ENCODE measurements at places on chromosomes 12 and 14.

GRCh38 chr12:56297400-56297799 lies 2.7 kb downstream of the CS start:
- no peak for DNase-seq

DNA sequence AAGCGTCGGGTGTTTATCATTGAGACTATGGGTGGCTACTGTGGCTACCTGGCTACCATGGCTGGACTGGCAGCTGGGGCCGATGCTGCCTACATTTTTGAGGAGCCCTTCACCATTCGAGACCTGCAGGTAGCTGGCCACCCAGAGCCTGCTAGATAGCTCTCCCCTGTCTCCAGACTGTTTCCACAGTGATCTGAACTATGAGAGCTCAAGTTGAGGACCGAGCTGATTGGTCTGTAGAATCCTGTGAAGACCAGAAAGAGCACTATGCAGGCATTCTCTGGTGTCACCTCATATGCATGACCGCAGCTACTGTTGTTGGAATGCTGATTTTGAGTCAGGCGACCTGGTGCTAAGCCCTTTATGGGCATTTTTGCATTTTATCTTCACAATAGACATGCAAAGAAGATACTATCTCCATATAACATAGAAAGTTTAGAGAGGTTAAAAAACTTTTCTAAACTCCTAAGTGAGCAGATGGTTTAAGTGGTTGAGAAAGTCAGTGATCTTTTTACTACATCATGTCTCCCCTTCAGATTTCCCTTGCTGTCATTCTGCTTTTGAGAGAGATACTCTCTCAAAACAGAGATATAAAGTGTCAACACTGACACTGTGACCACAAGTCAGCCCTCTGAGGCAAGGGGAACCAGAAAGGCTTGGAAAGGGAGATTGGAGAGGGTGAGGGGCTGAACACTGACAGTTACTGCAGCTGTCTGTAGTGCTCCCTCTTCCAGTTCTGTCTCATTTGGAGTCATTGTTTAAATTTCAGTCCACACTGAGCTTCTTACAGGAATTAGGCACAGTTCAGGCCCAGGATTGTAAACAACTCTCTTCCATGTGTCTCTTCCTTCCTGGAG lies 14.3 kb downstream of the ASB8 start:
- no peak for DNase-seq

DNA sequence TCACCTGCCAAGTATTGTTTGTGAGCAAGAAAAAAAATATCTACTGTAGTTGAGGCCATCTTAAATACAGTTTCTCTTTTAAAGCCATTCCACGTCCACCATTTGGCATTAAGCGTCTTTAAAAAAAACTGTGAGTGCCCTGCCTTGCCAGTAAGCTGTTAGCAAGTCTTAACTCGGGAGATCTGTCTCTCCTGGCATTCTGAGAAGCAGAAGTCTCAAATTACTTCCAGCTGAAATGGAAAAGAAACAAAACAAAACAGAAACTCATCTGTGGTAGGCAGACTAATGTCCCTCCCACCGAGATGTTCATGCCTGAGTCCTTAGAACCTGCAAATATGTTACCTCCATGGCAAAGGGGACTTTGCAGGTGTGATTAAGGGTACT lies 126.2 kb downstream of the CRADD start:
- DNase-seq: peak; percentile 75

DNA sequence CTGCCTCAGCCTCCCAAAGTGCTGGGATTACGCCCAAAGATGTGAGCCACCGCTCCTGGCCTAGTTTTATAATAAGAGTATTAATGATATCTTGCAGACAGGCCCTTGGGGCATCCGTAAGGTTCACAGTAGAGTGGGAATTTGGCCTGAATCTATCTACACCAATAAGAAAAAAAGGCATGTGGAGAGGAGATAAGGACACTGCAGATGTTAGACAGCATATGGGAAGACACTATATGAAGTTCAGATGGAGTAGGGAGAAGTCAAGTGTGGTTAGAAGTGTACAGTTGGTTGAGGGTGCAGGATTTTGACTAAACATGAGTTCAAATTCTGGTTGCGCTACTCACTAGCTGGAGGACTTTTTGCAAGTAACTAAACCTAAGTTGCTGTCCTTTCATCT lies 8.5 kb upstream of the TTC8 start:
- DNase-seq: no peak

- no peak for DNase-seq
Observed at GRCh38 chr14:81147140-81147897, 73.4 kb downstream of the GTF2A1 start.

GRCh38 chr14:48129472-48129871 lies 454.1 kb upstream of the MDGA2 start:
- DNase-seq: no peak

DNA sequence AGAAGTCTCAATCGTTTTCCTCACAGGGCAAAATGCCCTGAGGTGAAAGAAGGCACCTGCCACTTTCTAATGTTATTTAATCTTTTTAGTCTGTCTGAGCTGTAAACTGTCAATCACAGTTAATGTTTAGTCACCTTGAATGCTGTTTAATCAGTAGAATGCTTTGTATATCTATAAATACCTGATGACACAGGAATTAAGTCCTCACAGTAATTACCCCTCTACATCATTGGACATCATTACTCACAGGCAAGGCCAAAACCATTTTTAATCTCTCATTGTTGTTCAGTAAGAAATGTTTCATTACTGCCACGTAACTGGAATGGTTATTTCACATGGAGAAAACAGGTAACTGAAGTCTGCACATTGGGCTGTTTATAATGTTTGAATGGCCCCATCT lies 178.8 kb downstream of the EXOC5 start:
- no peak for DNase-seq

GRCh38 chr14:101120641-101121507 lies 217.4 kb upstream of the RTL1 start:
- DNase-seq: no peak

DNA sequence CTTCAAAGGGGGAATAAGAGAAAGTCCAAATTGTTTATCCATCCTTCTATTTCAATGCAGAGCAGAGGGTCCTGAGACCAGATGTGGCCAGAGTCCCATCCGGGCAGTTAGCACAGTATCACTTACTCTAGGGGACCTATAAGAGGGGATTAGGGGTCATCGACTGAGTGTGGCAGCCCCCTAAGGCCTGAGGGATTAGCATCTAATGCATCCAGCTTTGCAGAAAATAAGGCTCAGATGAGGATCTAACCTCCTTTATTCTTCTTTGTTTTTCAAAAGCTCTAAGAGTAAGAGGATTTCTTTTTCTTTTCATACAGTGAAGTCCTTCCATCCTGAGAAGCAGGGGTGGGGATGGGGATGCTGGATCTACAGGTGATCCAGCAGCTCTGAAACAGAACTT lies 43.5 kb downstream of the NEUROD4 start:
- no peak for DNase-seq

DNA sequence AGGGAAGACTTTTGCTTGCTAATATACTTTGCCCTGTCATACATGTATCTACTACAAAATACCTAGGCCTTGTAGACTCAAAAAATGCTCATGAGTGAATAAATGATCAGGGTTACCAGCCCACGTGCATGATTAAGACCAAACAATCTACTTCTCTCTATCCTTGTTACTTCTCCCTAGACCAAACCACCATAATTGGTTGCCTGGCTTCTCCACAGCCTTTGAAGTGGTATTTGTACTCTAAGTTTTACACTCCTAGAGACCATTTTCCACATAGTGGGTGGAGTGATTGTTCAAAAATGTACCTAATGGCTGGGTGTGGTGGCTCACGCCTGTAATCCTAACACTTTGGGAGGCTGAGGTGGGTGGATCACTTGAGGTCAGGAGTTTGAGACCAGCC lies 14.1 kb upstream of the RPS6KL1 start:
- no peak for DNase-seq

- DNase-seq: no peak
Observed at GRCh38 chr12:38392554-38393144, 76.1 kb downstream of the ALG10B start.

- no peak for DNase-seq
Observed at GRCh38 chr12:118925407-118925806, 55.9 kb upstream of the SRRM4 start.

- DNase-seq: peak; percentile 60
Observed at GRCh38 chr12:40226705-40227104, 1.9 kb downstream of the LRRK2 start.

DNA sequence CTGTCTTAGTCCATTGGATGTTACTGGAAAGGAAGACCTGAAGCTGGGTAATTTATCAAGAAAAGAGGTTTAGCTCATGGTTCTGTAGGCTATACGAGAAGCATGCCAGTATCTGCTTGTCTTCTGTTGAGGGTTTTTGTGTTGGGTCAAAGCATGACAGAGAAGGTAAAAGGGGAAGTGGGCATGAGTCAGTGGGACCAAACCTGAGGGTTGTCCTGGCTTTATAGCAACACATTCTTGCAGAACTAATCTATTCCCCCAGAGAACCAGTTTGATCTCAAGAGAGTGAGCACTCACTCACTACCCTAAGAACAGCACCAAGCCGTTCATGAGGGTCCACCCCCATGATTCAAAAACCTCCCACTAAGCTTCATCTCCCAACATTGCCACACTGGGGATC lies 19.0 kb upstream of the KRAS start:
- no peak for DNase-seq

Measured in GM04504 (cell line).